ENCODE measurements at places on chromosomes 7 and 10.
A peak's percentile ranks its signal among the peaks of the same experiment; 100 is the strongest.

- no peak for DNase-seq
Observed at GRCh38 chr10:125193306-125193877, 33.0 kb upstream of the CTBP2 start.

- DNase-seq: no peak
Observed at GRCh38 chr7:123994449-123994848, 38.4 kb downstream of the TMEM229A start.

DNA sequence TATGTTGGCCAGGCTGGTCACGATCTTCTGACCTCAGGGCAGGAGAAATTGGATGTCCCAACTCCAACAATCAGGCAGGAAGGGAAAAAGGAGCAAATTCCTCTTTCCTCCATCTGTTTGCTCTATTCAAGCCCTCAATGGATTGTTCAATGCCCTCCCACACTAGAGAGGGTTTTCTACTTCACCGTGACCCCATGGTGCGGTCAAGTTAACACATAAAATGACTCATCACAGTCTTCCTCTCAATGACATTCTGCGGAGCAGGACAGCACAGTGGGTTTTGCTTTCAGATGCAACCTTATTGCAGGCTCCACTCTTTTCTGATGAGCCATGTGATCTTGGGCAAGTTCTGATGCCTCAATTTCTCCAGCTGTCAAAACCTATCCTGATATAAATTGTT is 364.9 kb downstream of the ANKRD30A start:
- no peak for DNase-seq

DNA sequence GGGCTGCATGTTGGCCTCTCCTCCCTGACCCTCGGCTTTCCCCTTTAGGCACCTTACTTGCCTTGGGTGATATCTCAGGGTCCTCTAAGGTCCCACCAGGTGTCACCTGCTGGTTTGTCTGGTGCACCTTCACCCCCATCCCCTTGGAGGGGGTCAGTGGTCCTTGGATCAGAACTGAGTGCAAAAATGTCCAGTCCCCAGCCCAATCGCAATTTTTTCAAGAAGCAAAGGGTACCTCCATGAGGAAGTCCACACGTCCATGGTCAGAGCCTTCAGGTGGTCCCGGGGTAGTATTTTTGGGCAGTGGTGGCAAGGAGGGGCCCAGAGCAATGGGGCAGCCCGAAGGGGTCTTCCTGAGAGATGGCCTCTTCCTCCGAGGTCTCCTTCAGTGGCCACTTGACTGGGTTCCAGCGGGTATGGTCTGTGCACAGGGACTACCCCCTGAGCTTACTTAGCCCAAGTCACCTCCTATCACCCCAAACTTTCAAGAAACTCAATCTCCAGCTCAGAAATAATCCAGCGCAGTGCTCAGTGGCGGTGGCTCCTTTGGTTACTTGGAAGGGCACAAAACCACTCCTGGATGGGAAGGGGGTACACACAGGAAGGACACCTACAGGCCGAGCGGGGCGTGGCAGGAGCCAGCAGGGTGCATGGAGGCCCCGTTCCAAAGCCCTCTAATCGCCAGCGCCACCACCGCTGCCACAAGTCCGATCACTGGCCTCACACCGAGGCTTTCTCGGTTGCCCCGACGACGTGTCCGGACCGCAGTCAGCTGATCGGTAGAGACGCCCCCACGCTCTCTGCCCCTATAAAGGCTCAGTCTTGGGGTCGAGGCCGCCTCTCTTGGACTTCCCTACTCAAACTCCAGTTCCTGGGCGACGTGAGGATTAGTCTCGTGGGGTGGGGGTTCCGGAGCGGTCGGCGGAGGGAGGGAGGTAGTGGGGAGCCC is 4.5 kb downstream of the SAP25 start:
- peak; percentile 57 for DNase-seq

GRCh38 chr7:156069891-156070290 is 257.6 kb upstream of the SHH start:
- no peak for DNase-seq

- no peak for DNase-seq
Observed at GRCh38 chr7:98038321-98038720, 48.3 kb upstream of the OCM2 start.

DNA sequence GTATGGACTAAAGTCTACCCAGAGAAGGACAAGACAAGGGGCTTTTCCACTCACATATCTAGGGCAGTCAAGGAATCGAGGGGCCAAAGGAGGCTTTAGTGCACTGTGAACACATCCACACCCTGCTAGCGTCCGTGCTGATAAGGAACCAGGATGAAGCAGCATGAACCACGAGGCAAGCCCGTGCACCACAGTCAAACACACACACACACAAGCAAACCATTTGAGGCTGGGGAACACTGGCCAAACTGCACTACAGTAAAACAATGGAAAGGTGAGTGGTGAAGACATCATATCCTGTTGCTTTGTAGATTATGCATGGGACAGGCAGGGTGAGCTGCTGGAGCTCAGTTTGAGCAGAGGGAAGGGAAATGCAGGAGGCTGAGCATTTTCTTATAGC is 177.4 kb upstream of the CDCA7L start:
- no peak for DNase-seq

DNA sequence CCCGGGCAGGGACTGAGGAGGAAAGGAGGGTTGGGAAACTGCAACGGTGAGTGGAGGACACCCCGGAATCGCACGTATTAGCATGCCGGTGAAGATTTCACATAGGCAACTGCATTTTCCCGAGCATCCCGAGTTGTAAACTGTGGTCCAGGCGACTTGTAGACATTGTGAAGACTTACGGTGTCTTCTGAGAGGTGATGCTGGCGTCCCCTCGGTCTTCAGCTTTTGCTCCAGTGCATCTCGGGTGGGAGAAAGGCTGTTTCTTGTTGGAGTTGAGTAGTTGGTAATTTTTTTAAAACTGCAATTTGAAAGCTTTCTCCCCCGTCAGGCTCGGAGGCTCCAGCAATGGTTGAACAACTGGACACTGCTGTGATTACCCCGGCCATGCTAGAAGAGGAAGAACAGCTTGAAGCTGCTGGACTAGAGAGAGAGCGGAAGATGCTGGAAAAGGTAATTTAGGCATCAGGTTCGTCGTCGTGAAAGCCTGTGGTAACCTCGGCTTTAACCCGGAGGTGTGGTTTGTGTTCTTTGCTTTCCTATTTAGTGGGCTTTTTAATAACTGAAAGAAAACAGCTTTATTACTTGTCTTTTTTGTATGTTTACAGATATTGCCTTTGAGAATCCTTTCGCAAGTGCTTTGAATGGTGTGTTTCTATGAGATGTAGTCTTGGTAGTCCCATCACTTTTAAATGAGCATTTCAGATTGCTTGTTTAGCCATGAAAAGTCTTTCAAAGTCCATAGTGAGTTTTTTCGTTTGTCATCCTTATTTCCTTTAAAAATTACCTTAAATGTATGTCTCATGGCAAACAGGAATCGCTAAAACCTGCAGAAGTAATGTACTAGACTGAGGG is 687 bp downstream of the HELLS start:
- no peak for DNase-seq

DNA sequence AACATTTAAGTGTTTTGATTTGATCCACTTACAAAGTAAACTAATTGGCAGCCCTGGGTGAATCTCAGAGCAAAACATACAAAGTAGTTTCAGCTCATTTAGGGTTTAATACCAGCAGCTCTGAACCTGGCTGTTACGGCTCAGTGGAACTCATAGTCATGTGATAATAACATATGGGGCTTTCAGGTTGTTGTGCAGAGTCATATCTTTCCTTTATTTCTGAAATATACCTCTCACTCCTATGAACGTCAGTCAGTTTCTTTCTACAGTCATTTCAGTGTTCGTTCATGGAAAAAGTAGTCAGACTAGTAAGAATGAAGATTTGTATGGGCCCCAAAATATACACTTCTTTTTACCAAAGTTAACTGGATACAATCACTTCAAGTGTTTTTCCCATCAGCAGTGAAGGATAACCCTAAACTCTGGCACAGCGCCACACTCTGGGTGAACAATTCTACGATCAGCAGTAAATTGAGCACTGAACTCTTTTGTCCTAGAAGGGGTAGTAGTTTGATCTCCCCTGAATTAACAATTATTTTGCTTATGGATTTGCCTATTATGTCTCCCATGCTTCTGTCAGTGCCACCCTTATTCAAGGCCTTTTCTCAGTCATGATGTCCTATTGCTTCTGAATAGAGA is 218.6 kb downstream of the THSD7A start:
- DNase-seq: no peak

- DNase-seq: no peak
Observed at GRCh38 chr10:124354411-124355382, 64.0 kb downstream of the OAT start.

- no peak for DNase-seq
Observed at GRCh38 chr10:31030260-31030659, 1.4 kb downstream of the ZNF438 start.

DNA sequence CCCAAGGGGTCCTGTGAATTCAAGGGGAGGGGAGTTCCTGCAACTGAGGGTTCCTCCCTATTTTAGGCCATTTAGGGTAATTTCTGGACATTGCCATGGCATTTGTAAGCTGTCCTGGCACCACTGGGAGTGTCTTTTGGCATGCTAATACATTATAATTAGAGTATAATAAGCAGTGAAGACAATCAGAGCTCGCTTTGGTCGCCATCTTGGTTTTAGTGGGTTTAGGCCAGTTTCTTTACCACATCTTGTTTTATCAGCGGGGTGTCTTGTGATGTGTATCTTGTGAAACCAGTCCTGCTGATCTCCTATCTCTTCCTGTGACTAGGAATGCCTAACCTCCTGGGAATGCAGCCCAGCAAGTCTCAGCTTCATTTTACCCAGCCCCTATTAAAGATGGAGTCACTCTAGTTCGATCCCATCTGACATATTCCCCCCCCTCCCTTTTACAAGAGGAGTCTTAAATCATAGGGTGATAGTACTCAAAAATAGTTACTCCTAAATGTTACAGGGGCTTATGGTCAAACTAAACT is 43.2 kb downstream of the SVOPL start:
- DNase-seq: no peak

- no peak for DNase-seq
Observed at GRCh38 chr10:78736926-78737630, 331.7 kb upstream of the ZMIZ1 start.

- DNase-seq: no peak
Observed at GRCh38 chr7:99098824-99099498, 44.9 kb downstream of the SMURF1 start.

DNA sequence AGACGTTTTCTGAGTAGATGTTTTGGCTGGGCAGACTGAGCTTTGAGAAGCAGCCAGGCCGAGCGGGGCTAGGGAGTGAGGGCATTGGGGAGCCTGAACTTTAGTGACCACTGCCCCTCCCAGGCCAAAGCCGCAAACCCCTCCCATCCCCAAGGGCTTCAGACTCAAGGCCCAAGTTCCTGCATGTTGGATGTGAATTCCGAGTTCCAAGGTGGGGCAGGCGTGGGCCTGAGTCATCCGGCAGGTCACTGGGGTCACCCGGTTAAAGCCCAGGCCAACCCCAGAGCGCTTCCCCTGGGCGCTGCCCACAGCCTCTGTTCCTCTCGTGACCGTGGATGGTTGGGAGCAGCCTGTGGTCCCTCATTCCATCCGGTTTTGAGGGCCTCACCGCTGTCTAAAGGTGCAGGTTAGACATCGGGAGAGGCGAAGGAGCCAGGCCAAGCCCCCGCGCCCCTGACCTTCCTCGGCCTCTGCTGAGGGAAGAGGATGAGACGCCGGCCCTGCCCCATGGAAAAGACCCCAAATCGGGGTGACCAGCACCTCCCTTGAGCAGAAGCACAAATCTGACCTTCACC is 6.9 kb upstream of the PDGFA start:
- DNase-seq: no peak

DNA sequence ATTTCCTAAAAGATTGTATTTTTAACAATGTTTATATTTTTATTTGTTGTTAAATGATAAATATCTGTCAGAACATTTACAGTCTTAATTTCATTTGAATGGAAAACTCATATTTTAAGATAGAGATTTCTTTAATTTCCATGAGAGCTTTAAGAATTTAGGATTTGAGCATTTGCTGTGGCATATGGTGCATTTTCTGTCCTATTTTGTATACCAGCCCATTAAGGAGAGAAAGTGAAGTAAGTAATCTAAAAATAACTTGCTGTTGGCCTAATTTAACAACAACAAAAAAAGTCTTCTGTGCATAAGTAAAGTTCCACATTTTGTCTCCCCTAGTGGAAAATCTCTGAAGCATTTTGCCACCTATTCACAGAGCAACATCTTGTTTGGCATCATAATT is 190.9 kb upstream of the PPP1R3A start:
- DNase-seq: no peak

DNA sequence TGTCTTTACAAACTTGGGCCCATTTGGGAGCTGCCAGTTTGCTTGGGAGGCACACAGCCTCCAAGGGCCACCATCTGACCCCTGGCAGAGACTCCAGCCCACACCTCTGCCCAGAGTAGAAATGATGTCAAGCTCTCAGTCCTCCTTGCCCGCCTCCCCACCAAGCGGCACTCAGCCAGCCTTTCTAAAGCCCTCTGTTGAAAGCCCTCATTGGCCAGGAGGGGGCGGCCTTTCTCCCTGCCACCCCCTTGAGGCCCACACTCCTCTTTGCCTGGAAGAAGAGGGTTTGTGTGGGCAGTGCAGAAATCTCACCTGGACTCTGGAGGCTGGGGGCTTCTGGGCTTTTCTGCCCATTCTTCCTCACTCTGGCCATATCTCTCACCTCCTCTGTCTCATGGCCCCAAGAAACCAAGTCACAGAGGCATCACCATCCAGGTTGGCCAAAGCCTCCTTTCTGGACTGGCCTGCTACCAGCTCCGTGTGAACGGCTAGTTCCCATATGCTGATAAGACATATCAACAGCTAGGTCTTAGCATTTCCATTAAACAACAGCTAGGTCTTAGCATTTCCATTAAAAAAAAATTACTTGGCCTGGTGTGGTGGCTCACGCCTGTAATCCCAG is 36.1 kb downstream of the UBTD1 start:
- peak; percentile 11 for DNase-seq

GRCh38 chr10:70355051-70356021 is 27.1 kb downstream of the LRRC20 start:
- DNase-seq: peak; percentile 26

- no peak for DNase-seq
Observed at GRCh38 chr7:11469028-11469745, 362.8 kb downstream of the THSD7A start.

DNA sequence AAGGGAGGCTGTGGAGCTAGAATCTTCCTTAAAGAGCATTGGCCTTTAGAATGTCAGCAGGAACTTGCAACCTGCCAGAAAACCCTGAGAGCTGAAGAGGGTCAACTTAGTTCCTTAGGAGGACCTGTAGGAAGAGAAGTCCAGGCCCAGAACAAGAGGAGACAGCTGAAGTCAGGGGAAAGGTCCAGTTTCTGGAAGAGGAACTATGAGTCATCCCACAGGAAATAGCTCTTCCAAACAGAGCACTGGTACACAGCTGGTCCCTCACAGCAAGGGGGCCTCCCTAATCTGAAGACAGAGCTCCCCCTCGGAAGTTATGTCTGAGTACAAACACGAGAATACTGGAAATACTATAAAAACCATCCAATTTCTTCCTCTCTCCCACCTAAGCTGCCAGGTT is 98.9 kb downstream of the HERPUD2 start:
- no peak for DNase-seq

DNA sequence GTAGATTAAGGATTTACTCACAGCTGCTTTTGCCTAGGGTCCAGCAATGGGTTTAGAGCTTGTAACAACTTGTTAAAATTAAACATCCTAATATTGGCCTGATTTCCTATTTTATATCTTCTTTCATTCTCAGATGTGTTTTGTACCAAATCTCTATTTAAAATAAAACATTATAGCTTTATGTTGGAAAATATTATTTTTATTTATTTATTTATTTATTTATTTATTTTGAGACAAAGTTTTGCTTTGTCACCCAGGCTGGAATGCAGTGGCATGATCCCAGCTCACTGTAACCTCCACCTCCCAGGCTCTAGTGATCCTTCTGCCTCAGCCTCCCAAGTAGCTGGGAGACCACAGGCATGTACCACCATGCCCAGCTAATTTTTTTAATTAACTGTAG is 17.9 kb upstream of the PDSS1 start:
- DNase-seq: no peak

Data from CD4-positive, alpha-beta T cell treated with Interleukin-12 subunit alpha and Interleukin-12 subunit beta, for 1 hour (primary cell).